COLO829 (cell line): ENCODE measurements at places on chromosomes 1 and 21.

GRCh38 chr21:38766987-38767722 is 38.6 kb upstream of the ETS2 start:
- no peak for DNase-seq

DNA sequence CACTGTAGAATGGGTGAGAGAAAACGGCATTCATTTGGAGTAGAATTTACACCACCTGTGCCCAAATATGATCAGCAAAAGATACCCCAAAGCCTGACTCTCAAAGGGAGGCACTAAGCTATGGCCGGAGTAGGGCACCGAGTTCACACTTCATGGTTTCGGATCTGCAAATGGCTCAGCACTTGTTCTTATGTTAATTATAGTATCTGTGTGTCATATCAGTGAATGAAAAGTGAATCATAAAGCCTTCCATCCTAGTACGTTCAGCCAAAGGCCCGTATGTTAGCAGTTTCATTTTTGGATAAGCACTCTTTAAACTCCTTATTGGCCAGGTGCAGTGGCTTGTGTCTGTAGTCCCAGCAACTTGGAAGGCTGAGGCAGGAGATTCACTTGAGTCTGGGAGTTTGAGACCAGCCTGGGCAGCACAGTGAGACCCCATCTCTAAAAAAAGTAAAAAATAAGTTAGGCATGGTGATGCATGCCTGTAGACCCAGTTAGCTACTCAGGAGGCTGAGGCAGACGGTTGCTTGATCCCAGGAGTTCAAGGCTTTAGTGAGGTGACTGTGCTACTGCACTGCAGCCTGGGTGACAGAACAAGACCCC is 4.9 kb upstream of the CORT start:
- no peak for DNase-seq

GRCh38 chr21:25733859-25734653 is 648 bp downstream of the ATP5PF start:
- DNase-seq = no peak

DNA sequence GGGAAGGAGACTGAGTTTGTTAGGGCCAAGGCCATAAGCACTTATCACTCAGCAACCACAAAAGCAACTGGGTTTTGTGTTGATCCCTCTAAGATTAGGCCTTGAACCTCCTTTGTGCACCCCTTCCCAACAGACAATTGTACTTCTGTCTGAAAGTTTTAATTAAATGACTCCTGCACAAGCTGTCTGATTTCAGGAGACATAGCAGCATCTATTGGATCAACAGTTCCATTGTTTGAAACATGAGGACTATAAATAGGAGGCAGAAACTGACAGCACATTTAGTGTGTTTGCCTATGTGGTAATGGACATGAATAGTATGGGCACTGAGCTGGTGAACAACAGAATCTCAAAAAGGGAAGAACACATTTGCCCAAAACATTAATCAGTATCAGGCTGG is 167.3 kb upstream of the KCNJ6 start:
- peak; percentile 62 for DNase-seq

- no peak for DNase-seq
Measured at GRCh38 chr1:5648410-5649165, 343.6 kb downstream of the NPHP4 start.

DNA sequence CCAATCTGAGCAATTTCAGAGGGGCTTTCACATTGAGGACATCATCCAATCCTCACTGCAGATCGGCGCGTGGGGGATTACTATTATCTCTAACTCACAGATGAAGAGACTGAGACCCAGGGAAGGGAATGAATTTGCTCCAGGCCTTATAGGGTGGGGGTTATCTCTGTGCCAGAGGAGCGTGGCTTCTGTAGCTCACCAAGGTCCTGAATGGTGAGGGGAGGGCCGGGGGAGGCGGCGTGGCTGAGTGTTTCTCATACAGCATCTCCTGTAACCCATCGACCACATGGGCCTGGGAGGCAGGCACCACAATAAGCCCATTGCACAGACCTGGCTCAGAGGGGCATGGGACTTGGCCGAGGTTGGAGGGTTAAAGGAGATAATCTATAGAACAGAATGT is 143.0 kb upstream of the KLHDC7A start:
- no peak for DNase-seq

- no peak for DNase-seq
Measured at GRCh38 chr1:100710906-100711682, 8.4 kb upstream of the VCAM1 start.

GRCh38 chr1:25550155-25550506 is 6.7 kb downstream of the LDLRAP1 start:
- DNase-seq = no peak

- no peak for DNase-seq
Measured at GRCh38 chr1:79648126-79648525, 641.6 kb upstream of the ADGRL4 start.

GRCh38 chr21:31293986-31294385 is 50.1 kb downstream of the TIAM1 start:
- peak; percentile 88 for DNase-seq

DNA sequence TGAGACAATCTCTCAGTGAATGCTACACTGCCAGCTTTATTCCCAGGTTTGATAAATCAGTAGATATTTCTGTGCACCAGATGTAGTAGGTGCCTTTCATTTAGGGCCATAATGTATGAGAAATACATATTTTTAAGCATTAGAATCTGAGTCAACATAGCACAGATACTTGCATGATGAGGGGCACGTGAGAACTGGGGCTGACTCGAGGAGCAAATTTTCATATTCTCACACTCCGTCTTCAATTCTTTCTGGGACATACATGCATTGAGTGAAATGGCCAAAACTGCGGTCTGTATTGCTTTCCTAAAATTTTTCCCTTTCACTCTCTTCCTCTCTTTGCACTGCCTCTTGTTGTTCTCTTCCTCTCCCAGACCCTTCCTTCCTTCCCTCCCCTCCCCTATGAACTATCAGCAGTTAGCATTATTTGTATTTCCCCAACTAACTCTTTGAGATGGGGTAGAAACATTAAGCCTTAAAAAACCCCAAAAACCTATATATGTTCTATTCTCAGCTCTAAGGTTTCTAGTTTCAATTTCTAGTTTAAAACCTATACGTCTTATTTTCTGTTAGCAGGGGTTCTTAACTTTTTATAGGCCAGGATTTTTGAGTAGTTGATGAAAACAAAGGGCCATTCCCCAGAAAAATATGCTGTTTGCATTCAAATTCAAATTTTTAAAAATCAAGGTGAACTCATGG is 289.1 kb downstream of the PTBP2 start:
- no peak for DNase-seq

- DNase-seq = no peak
Measured at GRCh38 chr1:185825556-185825955, 91.4 kb downstream of the HMCN1 start.

GRCh38 chr1:214542275-214543199 is 8.9 kb downstream of the PTPN14 start:
- no peak for DNase-seq

DNA sequence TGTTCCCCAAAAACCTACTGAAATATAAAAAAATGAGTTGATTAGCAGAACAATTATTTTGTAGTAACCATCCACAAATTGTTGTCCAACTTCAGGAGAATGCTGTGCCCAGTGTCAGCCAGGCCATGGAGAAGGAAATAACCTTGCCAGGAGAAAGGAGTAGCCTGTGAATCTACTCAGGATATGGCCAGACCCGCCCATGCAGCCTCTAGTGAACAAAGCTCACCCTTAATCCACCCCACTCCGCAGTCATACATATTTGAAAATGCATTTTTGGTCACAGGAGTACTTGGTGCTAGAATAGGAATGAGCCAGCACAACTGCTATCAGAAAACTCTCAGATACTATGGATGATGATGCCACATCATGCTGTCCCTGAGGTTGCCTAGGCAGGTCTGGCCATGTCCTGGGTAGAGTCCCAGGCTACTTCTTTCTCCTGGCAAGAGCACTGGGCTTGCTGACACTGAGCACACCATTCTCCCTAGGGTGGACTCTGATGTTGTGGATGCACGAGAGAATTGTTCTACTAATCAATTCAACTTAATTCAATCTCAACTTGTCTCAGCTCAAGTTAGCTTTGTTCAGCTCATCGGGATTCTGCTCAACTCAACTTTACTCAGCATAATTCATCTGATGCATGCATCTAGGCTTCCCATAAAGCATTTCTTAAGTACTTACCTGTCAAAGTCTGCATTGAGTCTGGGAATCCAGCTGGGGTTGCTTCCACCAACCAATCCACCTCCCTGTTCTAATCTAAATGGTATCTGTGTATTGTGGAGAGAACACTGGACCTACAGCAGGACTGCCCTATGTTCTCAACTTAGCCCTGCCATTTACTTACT is 18.2 kb downstream of the STYXL2 start:
- no peak for DNase-seq

GRCh38 chr1:227390525-227390924 is 72.2 kb upstream of the CDC42BPA start:
- no peak for DNase-seq

- DNase-seq = no peak
Measured at GRCh38 chr1:115606305-115606704, 35.5 kb upstream of the VANGL1 start.

- no peak for DNase-seq
Measured at GRCh38 chr1:29436181-29436785, 200.0 kb downstream of the PTPRU start.

DNA sequence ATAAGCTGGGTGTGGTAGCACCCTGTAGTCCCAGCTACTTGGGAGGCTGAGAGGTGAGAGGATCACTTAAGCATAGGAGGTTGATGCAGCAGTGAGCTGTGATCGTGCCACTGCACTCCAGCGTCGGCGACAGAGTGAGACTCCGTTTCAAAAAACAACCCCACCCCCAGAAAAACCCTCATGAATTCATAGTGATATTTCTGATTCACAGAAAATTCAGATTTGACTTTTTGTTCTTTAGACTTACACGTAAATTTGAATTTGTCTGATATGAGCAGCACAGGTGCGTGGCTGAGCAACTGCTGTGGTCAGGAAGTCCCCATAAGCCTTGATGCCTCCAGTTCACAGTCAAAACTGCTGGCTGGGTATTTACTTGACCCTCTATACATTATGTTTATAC is 10.0 kb upstream of the MORC3 start:
- no peak for DNase-seq

DNA sequence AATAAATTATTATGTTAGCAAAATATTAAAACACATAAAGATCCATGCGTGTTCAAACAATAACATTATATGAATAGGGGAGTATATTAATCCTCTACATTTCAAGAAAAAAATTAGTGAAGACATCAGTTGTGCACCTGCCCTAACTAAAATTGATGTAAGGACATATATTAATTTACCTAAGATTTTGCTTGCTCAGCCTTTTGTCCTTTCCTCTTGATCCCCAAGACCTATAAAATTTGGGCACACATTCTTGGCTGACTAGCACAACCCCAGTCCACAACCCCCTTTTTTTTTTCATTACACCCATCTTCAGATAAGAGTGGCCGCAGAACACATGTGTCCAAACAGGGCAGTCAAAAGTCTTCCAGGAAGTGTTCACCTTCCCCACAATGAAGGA is 6.6 kb downstream of the KRTAP21-2 start:
- DNase-seq = no peak

DNA sequence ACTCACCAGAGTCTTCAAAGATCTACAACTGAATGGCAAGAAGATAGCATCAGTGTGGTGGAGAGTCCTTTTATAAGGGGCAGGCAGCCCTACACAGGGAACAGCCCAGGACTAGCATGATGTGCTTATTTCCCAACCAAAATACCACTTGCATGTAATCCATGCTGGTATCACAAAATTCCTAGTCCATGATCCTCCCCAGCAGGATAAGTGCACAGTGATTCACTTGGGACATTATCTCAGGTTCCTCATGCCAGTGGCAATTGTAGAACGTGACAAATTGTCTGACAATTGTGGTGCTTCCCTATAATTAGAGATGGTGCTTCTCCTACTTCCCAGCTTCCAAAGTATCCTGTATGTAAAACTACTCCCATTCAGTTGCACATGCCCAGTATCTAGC is at the start of gene SPRR2G:
Gene SPRR2G (minus strand): TSS at position 45 of the 400 bp plus-strand sequence. CDS start 780 bp downstream, outside the sequence.
- DNase-seq = no peak

DNA sequence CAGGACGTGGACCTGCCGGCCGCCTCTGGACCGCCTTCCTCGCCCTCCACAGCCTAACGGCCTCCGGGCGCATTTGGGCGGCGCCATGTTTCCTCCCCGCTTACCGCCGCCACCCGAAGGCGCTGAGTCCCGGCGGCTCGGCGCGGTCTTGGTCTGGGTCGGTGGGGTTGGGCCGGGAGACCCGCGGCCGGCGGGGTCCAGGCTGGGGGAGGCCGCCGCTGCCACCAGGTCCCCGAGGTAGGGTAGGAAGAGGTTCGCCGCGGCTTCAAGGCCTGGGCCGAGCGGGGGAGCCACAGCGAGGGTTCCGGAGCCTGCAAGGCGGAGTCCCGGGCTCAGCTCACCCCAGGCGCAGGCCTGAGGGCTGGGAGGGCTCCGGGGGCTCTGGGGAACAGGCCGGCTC is 5.5 kb downstream of the OR2C3 start:
- DNase-seq = no peak

- no peak for DNase-seq
Measured at GRCh38 chr1:203539831-203540546, 46.0 kb downstream of the OPTC start.

- DNase-seq = no peak
Measured at GRCh38 chr1:221011145-221011544, 131.9 kb downstream of the HLX start.

GRCh38 chr1:52404975-52405338 is 555 bp downstream of the PRPF38A start:
- no peak for DNase-seq

GRCh38 chr1:168513656-168514404 is 30.0 kb downstream of the XCL2 start:
- DNase-seq = no peak

DNA sequence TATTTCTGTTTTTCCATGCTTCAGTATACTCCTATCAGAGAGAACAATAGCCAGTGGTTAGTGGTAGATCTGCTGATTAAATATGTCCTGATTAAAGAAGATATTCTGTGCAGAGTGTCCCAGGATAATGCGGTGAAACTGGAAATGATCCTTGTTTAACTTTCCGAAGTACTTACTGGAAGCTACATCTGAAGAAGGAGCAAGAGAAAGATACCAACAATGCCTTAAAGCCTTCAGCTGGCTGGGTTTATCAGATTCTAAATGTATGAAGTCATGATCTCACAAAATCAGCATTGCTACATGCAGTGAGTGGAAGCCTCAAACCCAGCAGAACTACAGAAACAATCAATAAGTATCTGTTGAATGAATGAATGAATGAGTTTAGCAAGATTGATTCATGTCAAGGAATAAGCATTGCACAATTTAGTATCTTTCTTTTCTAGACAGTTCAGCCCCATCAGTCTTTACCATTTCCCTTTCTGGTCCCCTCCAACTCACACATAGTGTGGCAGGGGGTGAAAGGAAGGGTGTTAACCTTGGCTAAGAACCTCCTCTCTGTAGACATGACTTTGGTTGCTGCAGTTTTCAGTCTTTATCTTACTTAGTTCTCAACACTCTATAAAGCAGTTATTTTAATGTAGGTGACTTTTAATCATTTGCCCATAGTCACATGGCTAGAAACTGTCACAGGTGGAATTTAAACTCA is 24.7 kb upstream of the DNASE2B start:
- no peak for DNase-seq
